ENCODE measurements at places on chromosomes 4 and X.

GRCh38 chrX:138651494-138651893, 60.0 kb downstream of the FGF13 start:
- DNase-seq, result no peak

DNA sequence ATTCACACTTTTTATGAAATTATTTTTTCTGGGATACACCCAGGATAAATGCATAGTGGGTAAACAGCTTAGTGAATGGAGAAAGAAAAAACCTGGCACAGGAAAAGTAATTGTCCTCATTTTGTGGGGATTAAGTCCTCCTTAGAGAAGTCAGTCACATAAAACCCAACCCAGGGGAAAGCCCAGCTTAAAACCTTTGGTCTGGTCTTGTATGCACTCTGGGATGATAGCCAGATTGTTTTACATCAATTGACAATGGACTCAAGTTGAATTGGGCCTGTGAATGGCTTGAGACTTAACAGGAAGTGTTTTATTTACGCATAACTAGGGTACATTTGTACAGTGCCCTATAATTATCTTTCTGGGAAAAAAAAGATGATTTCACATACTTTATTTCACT, 561.3 kb upstream of the GRIA3 start:
- no peak for DNase-seq

- DNase-seq, result no peak
These were observed 211.1 kb downstream of the ADGRL3 start for GRCh38 chr4:61411241-61411640.

- DNase-seq, result no peak
These were observed 35.5 kb upstream of the GPC3 start for GRCh38 chrX:134020910-134021309.

- DNase-seq, result no peak
These were observed 50.7 kb downstream of the UBE2NL start for GRCh38 chrX:143934542-143934941.

DNA sequence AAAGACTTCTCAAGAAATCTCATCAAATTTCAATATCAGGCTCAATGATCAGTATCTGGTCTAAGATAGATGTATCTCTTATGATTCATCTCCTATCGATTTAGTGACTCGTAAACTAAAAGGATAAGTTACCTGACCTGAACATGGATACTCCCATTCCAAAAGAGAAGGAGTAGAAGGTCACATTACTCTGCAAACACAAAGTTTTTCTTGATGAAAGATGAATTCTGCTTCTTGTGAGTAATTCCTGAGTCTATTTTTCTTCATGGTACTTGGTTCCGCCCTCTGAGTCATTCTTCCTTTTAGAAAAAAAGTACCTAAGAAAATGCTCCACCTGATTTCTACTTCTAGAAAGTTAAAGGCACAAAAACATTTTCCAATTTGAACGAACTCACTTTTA, 223.1 kb upstream of the SLIT2 start:
- DNase-seq, result no peak

DNA sequence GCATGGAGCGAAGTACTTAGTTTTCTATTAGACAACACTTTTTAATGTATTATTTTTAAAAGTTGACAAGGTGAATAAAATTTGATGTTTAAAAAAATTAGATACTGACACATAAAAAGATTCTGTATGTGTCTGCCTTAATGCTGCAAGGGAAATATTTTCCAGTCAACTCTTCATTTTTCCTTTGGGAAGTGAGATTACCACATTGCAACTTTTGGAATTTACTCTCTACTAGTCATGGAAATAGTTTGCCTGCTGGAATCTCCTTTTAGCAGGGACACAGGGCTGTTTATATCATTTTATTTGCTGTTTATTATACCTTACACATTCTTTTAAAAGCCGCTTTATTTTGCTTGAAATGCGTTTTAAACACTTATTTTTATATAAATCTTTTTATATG, 135.1 kb downstream of the MID1 start:
- no peak for DNase-seq

- DNase-seq, result no peak
These were observed 71.0 kb downstream of the MGST2 start for GRCh38 chr4:139736661-139737060.

GRCh38 chr4:100190643-100191600, 654 bp upstream of the DDIT4L start:
- no peak for DNase-seq

DNA sequence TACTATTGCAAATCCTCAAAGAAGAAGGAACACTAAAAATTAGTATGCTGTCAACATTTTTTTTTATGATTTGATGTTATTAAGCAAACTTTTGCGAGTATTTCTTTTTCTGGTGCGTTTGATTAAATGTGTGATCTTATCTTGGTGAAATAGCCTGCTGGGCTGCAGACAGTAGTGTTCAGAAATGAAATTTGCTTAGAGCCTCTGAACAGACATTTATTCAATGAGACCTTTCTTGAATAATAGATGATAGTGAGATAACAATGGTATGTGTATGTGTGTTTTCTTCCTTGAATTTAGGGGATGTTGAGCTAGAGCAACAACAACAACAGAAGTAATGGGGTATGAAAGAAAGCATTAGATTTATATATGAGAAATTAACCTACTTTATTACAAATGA, 12.7 kb downstream of the ADGRL3 start:
- DNase-seq, result no peak

All from T follicular helper cell (primary cell).